ENCODE measurements at places on chromosomes 16 and 17. TPM values are rescaled to one million over a fixed set of nuclear protein-coding genes. Genes with fewer than 3 reads are reported as not detected.

GRCh38 chr17:66405836-66406677 lies 103.6 kb downstream of the PRKCA start:
- H3K27me3 ChIP-seq: no peaks in the 10 kb centered on the region
- no peak overlapping the region for H3K27ac ChIP-seq

DNA sequence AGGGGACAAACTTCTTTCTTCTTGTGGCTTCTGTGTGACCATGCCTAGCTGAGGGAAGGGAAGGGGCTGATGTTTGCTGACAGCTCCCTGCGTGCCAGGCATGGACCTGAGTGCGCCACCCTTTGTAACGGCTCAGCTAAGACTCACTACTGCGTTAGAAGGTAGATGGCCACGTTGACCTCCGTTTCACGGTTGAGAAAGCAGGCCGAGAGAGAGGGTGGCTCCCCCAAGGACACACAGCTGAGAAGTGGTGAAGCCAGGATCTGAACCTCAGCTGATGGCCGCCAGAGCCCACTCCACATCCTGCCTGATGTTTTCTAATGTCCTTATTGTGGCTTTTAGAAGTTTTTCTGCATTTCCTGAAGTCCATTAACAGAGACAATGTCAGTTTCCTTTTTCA lies 45.1 kb downstream of the RGS9 start:
- no peak for DNase-seq
- H3K27ac ChIP-seq: no peak overlapping the region
- no peak overlapping the region for H3K4me3 ChIP-seq
- no peaks in the 10 kb centered on the region for H3K27me3 ChIP-seq

- no peak overlapping the region for H3K27ac ChIP-seq
- no peaks in the 10 kb centered on the region for H3K36me3 ChIP-seq
- no peak overlapping the region for H3K4me3 ChIP-seq
- H3K4me1 ChIP-seq: no peaks in the 10 kb centered on the region
- H3K27me3 ChIP-seq: no peaks in the 10 kb centered on the region
Measured at GRCh38 chr17:9658593-9659211, 13.4 kb downstream of the USP43 start.

- H3K27ac ChIP-seq: peak overlapping the region; percentile 37
- H3K4me1 ChIP-seq: no peaks in the 10 kb centered on the region
- no peak overlapping the region for H3K4me3 ChIP-seq
- H3K36me3 ChIP-seq: no peaks in the 10 kb centered on the region
- DNase-seq: no peak
Measured at GRCh38 chr16:78519896-78520295, 420.4 kb downstream of the WWOX start.

DNA sequence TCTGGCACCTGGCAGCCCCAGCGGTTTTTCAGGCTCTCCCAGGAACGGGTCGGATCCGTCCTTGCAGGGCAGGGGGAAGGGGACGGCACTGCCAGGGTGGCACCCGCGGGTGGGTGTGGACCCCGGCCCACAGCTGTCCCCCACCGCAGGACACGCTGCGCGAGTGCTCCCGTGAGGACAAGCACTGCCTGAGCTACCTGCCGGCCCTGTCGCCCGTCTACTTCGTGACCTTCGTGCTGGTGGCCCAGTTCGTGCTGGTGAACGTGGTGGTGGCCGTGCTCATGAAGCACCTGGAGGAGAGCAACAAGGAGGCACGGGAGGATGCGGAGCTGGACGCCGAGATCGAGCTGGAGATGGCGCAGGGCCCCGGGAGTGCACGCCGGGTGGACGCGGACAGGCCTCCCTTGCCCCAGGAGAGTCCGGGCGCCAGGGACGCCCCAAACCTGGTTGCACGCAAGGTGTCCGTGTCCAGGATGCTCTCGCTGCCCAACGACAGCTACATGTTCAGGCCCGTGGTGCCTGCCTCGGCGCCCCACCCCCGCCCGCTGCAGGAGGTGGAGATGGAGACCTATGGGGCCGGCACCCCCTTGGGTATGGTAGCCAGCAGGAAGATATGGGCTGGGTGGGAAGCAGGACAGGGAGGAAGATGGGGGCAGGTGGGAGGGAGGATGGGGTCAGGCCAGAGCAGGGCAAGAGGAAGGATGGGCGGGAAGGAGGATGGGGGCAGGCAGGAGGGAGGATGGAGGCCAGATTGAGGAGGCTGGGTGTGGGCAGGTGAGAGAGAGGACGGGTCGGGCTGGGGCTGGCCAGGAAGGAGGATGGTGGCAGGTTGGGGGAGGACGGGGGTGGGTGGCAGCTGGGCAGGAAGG lies 6.8 kb downstream of the TPSG1 start:
- no peaks in the 10 kb centered on the region for H3K4me1 ChIP-seq
- no peak overlapping the region for H3K27ac ChIP-seq
- H3K27me3 ChIP-seq: no peaks in the 10 kb centered on the region
- no peaks in the 10 kb centered on the region for H3K36me3 ChIP-seq
- H3K4me3 ChIP-seq: no peak overlapping the region
- no peak for DNase-seq

DNA sequence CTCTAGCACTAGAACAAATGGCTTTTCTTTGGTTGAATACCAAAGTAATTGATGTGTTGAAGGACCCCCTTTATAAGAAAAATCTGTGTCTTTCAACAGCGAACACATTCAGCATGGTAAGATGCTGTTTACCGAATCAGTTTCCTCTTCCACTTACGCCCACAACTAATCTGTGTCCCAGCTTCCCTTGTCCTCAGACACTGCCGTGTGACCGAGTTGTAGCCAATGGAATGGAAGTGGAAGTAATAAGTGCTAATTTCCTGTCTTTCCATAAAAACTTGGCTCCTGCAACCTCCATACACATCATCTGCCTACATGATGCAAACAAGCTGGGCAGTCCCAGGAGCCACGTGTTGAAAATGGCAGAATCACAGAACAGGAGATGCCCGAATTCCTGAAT lies 10.4 kb downstream of the CDIPT start:
- H3K4me1 ChIP-seq: peaks cover 5% of the 10 kb centered on the region
- H3K4me3 ChIP-seq: no peak overlapping the region
- no peaks in the 10 kb centered on the region for H3K27me3 ChIP-seq
- H3K27ac ChIP-seq: peak overlapping the region; percentile 72
- H3K36me3 ChIP-seq: peaks cover 4% of the 10 kb centered on the region

DNA sequence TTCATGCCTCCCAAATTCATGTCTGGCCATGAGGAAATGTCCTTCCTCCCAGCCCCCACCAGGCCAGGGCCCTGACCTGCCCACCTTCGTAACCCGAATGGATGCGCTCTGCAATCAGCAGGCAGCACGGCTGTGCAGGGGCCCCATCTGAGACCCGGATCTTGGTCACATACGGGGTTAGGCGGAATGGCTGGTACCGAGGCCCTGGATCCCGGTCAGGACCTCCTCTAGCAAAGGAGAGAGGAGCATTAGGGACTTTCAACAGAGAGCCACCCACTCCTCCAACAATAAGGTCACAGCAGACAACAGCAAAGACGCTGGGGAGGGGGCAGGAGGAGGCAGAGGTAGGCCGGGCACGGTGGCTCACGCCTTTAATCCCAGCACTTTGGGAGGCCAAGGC lies 3.6 kb downstream of the PER1 start:
- DNase-seq: peak; percentile 51
- H3K27ac ChIP-seq: no peak overlapping the region
- H3K36me3 ChIP-seq: peaks cover 83% of the 10 kb centered on the region
- H3K4me3 ChIP-seq: no peak overlapping the region
- no peaks in the 10 kb centered on the region for H3K27me3 ChIP-seq

DNA sequence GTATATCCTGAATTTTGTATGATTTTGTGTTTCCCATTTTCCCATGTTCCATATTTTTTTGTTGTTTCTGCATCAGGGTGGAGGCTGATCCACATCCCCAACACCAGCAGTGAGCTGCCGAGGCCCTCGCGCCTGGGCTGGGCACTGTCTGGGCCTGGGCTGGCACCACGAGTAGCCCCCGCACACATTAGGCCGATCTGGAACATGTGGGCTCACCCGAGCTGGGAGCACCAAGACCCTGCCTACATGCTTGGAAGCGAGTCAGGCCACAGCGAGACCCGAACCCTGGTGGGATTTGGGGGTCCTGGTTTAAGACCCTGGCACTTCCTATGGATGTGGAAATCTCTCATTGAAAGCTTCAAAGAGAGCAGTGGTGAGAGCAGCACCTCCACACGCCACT lies 8.5 kb downstream of the KCTD5 start:
- peaks cover 32% of the 10 kb centered on the region for H3K4me1 ChIP-seq
- H3K27ac ChIP-seq: no peak overlapping the region
- H3K27me3 ChIP-seq: no peaks in the 10 kb centered on the region
- no peak overlapping the region for H3K4me3 ChIP-seq
- no peak for DNase-seq
- peaks cover 11% of the 10 kb centered on the region for H3K36me3 ChIP-seq

- H3K27ac ChIP-seq: no peak overlapping the region
- no peak overlapping the region for H3K4me3 ChIP-seq
- H3K36me3 ChIP-seq: no peaks in the 10 kb centered on the region
- no peaks in the 10 kb centered on the region for H3K27me3 ChIP-seq
- no peak for DNase-seq
- no peaks in the 10 kb centered on the region for H3K4me1 ChIP-seq
Measured at GRCh38 chr17:57302690-57303465, 46.6 kb downstream of the MSI2 start.

The DNAH3 gene
- 0.06 TPM for total RNA-seq

The ANKS4B gene
- total RNA-seq: not detected

The PRKCB gene
- 25.2 TPM for total RNA-seq

The CENPX gene
- 40.2 TPM for total RNA-seq

The RASL10B gene
- 2.2 TPM for total RNA-seq

The MYCBPAP gene
- total RNA-seq: 1.3 TPM

The COL1A1 gene
- total RNA-seq: 154 TPM

Measured in upper lobe of right lung (tissue), 1 donor.